ENCODE measurements at places on chromosomes 4 and X.

- DNase-seq = no peak
These were observed 78.0 kb downstream of the PHOX2B start for GRCh38 chr4:41670530-41670929.

DNA sequence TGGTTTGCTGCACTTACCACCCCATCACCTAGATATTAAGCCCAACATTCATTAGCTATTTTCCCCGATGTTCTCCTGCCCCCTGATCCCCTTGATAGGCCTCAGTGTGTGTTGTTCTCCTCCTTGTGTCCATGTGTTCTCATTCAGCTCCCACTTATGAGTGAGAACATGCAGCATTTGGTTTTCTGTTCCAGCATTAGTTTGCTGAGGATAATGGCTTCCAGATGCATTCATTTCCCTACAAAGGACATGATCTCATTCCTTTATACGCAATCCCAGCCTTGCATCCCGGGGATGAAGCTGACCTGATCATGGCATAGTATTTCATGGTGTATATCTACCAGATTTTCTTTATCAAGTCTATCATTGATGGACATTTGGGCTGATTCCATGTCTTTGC lies 99.0 kb upstream of the DCAF12L2 start:
- no peak for DNase-seq

GRCh38 chr4:151540728-151541388 lies 131.9 kb downstream of the FHIP1A start:
- DNase-seq = no peak

GRCh38 chr4:156158747-156159146 lies 205.1 kb upstream of the CTSO start:
- DNase-seq = no peak

DNA sequence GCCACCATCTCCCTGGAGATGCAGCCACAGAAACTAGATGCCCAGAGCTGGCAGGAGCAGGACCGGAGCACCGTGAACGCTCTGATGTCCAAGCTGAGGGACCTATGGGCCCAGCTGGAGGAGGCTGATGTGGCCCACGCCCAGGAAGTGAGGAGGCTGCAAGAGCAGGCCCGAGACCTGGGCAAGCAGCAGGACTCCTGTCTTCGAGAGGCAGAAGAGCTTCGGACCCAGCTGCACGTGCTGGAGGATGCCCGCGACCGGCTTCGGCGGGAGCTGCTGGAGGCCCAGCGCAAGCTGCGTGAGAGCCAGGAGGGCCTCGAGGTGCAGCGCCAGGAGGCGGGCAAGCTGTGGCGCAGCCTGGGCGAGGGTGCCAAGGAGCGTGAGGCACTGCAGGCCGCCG lies 14.2 kb downstream of the SMIM10L2A start:
- DNase-seq = no peak

GRCh38 chr4:151801547-151802516 lies 41.0 kb upstream of the GATB start:
- peak; percentile 67 for DNase-seq

GRCh38 chr4:14566518-14566917 lies 435.8 kb upstream of the CPEB2 start:
- DNase-seq = no peak

- DNase-seq = no peak
These were observed 191.7 kb upstream of the CPEB2 start for GRCh38 chr4:14810568-14810967.

DNA sequence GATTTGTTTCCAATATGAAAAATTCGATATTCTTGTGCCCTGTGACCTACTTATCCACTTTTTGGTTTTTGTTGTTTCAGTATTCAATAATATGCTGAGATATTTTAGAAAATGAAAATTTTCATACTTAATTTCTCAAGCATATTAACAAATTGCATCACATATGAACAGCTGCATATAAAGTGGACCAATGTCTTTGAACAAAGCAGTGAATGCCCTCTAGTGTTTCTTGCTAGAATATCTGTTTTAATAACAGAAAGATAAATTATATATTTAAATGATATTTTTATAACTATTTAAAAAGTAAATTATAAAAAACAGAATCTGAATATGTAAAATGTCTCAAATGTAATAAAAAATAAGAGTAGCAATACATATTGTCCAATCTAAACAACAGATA lies 31.7 kb upstream of the INTU start:
- no peak for DNase-seq

- DNase-seq = no peak
These were observed 91.6 kb downstream of the CD99L2 start for GRCh38 chrX:150806827-150807226.

DNA sequence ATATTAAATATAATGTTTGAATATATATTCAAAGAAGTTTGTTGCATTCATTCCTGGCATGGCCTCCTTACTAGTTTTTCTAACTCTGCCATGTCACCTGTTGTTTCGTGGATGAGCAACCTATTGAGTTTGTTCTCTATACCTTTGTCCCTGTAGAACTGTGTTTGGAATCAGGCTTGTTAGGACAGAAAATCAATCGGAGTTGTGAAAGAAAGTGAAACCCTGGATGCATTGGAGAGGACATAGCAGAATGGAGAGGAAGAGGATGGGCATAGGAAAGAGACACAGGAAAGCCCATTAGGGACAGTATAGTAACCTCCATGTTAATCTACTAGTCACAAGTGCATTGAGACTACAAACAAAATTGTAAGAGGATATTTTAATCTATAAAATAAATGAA lies 31.2 kb downstream of the ANK2 start:
- no peak for DNase-seq

GRCh38 chr4:29131304-29131703 lies 1588.9 kb upstream of the PCDH7 start:
- no peak for DNase-seq

- no peak for DNase-seq
These were observed 37.7 kb downstream of the MAOA start for GRCh38 chrX:43693602-43694406.

- no peak for DNase-seq
These were observed 119.1 kb downstream of the TSPAN5 start for GRCh38 chr4:98539299-98539698.

DNA sequence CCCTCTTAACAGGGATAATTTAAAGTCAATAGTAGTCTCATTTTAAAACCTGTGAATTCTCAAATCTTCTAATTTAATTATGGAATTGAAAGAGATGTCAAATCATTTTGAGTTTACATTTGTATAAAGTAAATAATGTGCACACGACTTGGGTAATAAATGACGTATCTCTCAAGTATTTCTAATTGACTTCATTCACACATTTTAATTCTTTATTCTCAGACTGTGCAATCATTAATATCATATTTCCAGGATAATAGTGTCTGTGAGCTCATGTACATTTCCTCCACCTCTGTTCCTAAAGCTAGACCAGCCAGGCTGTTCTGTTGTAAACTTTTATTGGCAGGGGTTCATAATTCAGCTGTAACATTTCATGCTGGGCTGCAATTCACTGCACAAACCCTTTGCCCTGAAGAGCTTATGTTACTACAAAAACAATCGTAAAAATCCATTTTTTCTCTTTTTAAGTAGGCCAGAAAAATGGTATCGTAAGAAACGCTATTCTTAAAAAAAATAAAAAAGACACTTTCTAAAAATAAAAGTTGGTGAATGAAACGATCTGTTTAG lies 1103.1 kb upstream of the TENM3 start:
- DNase-seq = no peak

DNA sequence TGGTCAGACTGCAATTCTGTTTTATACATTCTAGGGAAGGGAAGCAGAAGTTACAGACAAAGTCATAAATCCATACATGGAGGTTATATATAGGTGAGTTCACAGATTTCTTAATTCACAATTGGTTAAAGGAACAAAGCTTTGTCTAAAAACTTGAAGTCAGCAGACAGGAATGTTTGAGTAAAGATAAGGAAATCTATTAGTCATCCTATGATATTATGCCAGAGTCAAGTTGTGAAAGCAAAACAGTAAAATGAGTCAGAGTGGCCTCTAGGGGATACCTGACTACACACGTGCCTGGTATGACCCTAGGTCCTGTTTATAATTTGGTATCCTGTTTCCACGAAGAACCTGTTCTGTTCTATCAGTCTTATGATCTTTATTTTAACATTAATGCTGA lies 31.5 kb downstream of the ACTRT1 start:
- no peak for DNase-seq

DNA sequence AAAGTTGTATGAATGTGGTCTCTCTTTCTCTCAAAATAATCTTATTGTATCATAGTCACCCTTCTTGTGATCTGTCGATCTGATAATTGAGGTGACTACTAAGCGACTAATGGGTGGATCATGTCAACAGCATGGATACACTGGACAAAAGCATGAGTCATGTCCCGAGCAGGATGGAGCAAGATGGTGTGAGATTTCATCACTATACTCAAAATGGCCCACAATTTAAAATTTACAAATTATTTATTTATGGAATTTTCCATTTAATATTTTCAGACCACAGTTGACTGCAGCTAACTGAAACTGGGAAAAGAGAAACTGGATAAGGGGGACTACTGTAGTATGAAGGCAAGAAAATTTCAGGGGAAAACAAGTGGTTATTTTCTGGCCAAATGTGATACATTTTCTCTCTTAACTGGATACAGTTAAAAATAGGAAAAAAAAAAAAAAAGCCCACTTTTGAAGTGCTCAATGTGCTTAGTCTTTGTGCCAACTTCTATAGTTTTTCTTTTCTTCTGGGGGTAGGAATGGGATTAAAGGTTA lies 25.3 kb downstream of the FAM241A start:
- DNase-seq = no peak

- DNase-seq = no peak
These were observed 48.9 kb upstream of the MTNR1A start for GRCh38 chr4:186604124-186604807.

DNA sequence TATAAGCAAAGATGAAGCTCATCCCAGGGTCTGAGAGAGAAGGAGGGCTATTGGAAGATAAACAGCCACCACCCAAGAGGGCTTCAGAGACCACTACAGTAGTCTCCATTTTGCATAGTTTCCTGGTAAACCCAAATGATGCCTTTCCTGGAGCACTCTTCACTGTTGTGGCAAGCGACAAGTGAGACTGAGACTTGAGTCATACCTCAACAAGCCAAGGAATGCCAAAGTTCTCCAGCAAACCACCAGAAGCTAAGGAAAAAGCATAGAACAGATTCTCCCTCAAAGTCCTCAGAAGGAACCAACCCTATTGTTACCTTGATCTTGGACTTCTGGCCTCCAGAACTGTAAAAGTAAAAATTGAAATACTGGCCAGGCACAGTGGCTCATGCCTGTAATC lies 65.9 kb downstream of the LARP7 start:
- no peak for DNase-seq

GRCh38 chr4:152422817-152423320 lies 113.0 kb downstream of the FBXW7 start:
- DNase-seq = no peak

DNA sequence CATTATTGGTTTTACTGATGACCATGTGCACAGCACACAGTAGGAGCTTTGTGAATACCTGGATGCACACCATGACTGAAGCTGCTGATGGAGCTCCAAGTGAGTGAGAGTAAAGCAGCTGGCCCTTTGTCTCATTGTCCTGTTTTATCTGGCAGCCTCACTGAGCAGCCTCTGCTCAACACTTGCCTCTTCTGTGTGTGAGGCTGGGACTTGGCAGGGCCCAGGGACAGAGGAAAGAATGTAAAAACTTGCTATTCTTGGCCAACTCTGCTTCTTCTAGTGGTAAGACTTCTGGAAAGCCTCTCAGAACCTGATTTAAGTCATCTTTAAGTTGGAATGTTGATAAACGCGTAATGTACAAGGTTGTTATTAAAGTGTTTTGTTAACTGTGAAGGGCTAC lies 61.4 kb downstream of the BEX1 start:
- no peak for DNase-seq

GRCh38 chrX:80513625-80514024 lies 93.4 kb downstream of the TENT5D start:
- no peak for DNase-seq

DNA sequence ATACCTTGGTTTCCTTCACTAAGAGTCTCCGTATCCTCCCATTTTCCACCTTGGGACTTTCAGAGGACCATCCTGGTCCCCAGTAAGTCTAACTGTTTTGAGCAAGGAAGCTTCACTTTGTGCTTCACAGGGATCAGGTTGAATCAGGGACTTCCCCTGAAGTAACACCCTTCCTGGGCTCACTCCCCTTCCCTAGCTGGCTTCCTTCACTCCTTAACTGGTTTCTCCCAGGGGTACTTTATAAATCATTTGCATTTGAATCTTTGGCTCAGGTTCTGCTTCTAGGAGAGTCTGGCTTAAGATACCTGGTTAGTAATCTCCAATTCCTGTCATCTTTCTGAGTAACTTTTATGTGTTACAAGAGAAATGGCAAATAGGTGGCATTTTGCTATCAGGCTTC lies 24.5 kb upstream of the GRIA2 start:
- no peak for DNase-seq

DNA sequence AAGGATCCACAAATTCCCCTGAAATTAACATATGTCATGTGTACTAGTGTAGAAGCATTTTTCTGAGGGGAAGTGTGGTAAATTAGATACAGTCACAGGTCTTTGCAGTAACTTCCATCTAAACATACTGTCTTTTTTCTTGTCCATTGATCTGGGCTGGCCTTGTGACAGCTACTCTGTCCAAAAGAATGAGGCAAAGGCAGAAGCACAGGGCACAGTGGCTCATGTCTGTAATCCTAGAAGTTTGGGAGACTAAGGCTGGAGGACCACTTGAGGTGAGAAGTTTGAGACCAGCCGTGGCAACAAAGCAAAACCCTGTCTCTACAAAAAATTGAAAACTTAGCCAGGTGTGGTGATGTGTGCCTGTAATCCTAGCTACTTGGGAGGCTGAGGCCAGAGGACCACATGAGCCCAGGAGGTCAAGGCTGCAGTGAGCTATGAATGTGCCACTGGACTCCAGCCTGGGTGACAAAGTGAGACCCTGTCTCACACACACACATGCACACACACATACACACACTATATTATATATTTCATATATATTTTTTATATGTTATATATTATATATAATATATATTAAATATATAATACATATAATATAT lies 47.6 kb downstream of the HAND2 start:
- DNase-seq = no peak

DNA sequence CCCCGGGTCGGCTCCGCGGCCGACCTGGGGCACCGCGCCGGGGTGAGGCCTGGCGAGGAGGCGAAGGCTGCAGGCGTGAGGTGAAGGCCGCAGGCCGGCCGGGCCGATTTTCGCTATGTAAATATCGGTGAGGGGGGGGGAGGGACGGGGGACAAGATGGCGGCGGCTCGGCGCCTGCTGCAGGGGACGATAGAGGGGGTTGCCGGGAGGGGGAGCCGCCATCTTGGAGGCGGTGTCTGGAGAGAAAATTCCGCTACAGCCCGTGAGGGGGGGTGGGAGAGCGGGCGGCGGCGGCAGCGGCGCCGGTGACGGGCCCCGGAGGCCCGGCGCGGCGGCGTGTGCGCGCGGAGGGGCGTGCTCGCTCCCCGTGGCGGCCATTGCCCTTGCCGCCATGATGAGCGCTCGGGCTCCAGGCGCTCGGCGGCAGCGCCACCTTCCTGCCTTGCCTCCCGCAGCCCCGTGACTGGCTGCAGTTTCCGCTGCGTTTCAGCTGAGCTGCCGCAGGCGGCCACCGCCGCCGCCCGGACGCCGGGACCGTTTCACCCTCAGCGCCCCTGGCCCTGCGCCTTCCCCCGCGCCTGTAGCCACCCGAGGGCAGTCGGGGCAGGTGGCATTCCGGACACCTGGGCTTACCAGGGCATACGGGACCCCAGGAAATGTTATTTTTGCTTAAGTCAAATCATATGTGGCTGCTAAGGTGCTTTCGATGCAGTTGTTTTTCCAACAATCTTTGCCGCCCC lies 692 bp downstream of the ZFX start:
- DNase-seq = peak; percentile 84

GRCh38 chr4:80279751-80280150 lies 13.3 kb downstream of the FGF5 start:
- no peak for DNase-seq
